ENCODE measurements at places on chromosomes 1 and 21.

GRCh38 chr1:26994020-26994786, 711 bp downstream of the TRNP1 start:
- no peak for DNase-seq

DNA sequence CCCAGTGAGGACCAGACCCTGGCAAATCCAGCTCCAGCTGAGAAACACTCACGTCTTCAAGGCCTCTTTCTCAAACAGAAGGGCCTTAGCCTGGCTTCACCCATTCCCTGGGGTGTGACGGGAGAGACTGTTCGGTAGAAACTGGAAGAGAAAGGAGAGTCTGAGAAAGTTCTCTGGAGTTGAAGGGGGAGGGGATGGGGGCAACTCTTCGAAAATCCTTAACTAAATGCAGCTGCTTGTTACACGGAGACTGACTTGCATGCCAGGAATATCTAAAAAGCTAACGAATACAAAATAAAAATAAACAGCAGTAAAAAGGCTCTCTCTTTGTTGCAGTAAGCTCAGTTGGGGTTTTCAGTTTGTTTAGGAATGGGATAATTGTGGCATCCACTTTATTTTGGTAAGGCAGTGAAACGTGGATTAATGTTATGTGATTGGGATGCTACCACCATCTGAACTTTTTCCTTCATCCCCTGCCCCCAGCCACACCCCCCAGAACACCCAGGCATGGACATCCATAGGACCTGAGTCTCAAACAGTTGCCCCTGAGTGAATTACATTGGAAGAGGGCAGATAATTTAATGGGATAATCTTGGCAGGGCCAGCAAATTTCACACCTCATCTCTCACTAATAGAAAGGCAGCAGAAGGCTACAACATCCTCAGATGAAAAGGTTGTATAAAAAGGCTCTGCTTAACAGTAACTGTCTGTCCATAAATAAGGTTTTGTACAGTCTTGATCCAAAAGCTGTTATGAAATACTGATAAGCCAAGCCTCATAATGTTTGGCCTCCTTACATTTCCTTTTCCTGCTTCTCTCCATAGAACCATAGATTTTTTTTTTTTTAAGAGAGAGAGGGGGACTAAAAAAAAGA, 5.8 kb downstream of the ROR1 start:
- no peak for DNase-seq

- DNase-seq, result no peak
These were observed 629 bp downstream of the CTNNBIP1 start for GRCh38 chr1:9909234-9910046.

DNA sequence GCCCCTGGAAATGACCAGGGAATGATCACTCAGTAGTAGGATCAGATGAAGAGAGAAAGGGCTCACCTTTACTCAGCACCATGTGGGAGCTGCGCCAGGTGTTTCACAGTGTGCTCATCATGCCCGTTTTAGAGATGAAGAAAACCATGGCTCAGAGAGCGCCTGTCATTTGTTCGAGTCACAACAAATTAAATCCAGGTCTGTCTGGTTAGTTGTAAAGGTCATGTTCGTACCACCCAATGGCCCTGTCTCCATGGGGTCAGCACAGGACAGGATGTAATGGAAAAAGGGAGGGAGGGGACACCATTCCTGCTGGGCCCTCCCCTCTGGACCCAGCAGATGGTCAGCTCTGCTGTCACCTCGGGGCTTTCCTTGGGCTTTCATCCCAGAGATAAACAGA, 15.2 kb downstream of the KIRREL1 start:
- DNase-seq, result no peak

DNA sequence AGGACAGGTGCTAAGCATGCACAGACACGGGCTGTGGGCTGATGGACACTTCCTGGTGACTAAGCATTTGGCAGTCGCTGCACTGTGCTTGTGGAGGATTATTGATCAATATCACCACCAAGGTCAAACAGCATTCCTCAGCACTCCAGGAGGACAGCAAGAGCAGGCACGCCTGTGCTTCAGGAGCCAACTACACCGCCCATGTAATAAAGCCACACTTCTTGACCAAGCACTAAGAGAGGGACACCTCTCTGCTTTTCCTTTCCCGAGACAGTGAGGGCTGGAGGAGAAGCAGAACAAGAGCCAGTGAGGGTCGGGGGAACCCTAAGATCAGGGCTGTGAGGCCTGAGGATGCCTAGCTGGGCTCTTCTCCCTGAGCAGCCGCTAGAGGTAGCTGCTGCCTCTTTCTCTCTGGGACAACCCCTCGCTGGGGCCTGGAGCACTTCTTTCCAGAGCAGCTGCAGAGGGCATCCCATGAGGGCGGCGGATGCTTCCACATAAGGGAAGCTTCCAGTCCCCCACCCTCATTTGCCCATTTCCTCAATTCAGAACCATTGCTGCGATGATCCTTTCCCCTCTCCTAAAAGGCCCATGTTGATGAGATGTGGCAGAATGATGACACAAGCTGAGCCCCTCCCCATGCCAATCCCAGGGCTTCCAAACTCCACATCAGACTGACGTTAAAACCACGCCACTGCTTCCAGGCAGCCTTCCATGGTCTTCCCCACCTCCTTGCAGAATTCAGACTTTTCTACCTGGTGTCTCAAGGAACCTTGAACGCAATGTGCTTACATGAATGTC, 19.1 kb downstream of the RAB7B start:
- peak; percentile 71 for DNase-seq

- DNase-seq, result no peak
These were observed 8.0 kb downstream of the TENT5B start for GRCh38 chr1:27004471-27005165.

DNA sequence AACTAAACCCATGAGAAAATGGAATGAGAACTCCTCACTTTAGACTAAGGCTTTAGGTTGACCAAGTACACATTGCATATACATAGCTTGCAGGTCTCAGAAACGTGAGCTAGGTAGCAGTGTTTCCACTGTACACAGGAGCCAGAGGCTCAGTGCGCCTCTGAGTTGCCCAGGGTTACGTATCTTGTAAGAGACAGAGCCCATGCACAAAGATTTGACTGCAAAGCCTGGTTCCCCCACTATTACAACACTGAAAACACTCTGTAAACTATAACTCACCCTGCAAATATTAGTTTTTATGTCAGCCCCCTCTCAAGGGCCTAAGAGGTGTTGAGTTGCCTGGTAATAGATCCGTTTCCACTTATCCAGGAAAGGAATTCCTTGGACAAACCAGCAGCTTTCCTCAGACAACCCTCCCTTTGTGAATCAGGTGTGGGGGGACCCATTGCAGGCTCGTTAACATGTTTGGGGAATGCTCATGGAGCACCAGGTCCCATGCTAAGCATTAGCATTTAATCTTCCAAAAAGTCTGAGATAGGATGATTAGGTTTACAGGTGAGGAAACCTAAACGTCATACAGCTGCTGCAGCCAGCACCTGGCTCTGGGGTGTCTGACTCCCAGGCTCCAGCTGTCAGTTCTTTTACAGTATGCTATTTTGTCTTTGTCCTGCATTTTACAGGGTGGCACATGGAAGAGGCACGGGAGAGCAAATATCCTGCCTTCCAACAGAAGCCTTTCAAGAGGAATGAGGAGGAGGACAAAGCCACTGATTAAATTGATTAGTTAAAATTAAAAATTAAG, 25.7 kb downstream of the TENT5C start:
- no peak for DNase-seq

GRCh38 chr1:184022668-184023067, 14.9 kb downstream of the COLGALT2 start:
- no peak for DNase-seq

GRCh38 chr1:156684227-156684782, 7.1 kb upstream of the NES start:
- no peak for DNase-seq

GRCh38 chr1:75074831-75075395, 59.3 kb upstream of the LHX8 start:
- no peak for DNase-seq

DNA sequence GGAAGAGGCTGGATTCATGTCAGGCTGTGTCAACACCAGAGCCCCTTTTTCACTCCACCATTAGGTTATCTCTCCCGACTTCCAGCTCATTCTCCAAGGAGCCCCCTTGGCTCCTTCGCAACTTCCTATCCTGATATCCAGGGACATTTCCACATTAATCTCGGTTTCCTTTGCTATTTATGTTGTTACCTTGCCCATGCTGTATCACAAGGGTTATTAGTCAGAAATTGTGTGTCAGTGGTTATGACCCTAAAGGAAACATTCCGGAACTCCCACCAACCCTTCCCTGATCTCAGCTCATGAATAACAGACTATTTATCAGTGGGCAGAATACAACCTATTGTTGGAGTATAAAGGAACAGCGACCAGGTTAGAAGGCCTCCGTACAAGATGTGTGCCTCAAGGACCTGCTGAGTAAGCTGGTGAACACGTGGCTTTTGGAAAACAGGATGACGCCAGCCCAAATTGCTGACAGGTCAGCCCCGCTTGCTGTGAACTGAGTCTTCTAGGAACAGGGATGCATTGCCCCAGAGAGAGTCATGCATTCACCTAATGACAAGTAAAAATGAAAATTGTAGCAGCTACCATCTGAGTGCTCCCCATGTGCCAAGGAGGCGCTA, 121.5 kb downstream of the PLPP3 start:
- no peak for DNase-seq

GRCh38 chr1:17027403-17027802, 15.7 kb upstream of the ATP13A2 start:
- no peak for DNase-seq
